ENCODE measurements at places on chromosomes 5 and 9.

- DNase-seq = no peak
Observed at GRCh38 chr5:137265457-137265856, 233.7 kb downstream of the SPOCK1 start.

GRCh38 chr9:84072621-84073180, 92.1 kb downstream of the RMI1 start:
- DNase-seq = no peak

DNA sequence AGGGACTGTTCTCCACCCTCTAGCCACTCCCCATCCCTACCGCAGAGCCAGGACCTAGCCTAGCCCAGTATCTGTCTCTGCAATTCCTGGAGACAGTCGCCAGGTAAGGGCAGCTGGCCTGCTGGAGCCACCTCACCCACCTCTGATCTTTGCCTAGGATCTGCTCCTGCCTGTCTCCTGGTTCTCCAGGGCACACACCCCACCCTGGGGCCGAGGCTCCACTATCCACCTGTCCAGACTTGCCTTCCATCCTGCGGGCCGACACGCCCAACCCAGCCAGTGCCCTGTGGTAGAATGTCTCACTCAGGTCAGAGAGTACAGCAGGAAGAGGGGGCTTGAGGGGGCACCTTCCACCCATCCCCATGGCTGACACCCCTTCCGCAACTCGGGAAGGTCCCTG, 15.7 kb upstream of the AQP7 start:
- no peak for DNase-seq

DNA sequence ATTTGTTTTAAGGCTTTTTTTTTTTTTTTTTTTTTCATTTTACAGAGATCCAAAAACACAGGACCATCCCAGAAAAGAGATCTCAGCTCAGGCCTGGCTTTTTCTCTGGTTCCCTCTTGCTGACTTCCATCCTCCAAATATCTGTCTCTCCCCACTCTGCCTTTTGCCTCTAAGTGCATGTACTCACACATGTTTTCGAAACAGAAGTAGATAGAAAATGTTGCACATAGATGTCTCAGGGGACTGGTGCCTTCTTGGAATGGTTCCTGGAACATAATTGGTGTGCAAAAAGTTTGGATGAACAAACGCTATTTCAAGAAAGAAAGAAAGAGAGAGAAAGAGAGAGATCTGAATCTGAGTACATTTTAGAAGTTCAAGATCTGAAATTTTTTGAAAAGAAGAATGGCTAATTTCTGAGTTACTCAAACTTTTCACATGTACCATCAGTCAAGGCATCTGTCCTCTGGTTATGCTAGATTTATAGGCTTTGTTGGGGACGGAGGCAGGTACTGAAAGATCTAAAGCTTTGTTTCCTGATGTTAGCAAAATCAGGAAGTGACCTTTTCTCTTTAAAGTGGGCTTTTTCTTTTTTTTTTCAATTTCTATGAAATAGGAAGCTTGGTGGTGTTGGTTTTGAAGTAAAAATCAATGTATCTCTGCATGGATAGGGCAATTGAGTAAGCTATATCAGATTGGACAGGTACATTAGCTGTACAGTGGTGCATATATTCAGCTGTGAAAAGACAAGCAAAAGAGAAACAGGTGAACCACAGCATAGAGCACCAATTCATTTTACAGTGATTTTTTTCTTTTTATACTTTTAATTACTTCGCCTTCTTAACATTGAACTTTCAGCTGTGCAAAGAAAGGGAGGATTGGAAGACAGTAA, 8.5 kb upstream of the TNFSF8 start:
- DNase-seq = no peak

DNA sequence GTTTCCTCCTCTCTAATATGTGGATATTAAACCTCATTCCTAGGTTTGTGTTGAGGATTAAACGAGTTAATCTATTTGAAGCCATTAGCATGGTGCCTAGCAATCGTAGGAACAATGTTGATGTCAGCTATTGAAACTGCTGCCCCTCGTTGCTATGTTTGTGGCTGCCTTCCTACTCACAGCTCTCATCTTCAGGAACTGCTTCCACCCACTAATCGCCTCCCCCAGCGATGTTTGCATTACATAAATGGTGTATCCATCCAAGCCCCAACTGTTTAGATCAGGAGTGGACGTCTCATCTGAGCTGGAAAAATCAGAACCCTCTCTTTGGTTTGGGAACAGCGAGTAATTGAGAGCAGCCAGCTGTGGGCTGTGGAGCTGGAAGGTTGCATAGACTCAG, 416.6 kb downstream of the ARHGEF28 start:
- no peak for DNase-seq

- DNase-seq = peak; percentile 34
Observed at GRCh38 chr9:119280740-119281485, 88.3 kb downstream of the BRINP1 start.

- no peak for DNase-seq
Observed at GRCh38 chr5:111425205-111425604, 87.1 kb downstream of the STARD4 start.

DNA sequence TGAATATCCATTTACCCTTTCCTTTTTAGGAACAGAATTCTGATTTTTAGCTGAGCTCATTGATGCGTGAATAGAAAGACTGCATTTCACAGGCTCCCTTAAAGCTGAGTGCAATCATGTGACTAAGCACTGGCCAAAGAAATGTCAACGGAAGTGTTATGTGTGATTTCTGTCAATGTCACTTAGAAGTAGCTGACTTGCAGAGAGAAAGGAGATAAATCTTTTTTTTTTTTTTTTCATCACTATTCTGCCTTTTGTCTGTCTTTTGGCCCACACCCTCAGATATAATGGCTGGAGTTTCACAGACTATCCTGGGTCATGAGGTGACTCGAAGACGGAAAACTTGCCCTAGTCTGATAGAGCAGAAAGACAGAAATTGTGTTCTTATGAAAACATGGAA, 39.3 kb upstream of the SLC27A6 start:
- no peak for DNase-seq

DNA sequence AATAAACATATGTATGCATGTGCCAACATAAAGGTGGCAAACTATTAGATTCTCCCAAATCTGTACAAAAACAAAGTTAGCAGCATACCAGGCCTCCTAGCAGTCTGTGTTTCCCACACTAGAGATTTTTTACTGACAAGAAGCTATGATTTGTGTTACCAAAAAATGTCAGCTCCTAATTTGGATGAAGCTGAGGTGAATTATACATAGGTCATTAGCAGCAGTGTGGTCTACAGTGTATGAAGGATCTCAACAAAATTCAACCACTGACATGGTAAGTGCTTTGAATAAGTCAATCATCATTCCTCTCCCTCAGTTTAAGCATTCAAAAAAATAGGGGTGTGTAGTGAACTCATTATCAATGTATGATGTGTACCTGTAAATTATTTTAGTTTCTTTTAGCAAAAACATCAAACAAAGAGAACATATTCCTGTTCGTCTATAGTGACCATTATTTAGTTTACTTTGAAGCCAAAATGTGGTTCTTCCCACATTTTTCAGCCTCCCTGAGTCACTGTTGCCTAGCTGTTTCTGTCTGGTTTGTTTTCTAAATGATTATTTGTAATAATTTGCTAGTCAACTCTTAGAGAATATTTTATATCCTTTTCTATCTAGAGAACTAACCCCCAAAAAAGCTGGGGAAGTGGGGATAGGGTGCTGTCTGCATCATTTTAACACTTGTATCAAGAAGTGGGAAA, 52.1 kb upstream of the RGMB start:
- DNase-seq = no peak

GRCh38 chr5:169880785-169881184, 99.5 kb downstream of the INSYN2B start:
- no peak for DNase-seq

GRCh38 chr9:125826850-125827249, 79.7 kb downstream of the PBX3 start:
- DNase-seq = no peak

DNA sequence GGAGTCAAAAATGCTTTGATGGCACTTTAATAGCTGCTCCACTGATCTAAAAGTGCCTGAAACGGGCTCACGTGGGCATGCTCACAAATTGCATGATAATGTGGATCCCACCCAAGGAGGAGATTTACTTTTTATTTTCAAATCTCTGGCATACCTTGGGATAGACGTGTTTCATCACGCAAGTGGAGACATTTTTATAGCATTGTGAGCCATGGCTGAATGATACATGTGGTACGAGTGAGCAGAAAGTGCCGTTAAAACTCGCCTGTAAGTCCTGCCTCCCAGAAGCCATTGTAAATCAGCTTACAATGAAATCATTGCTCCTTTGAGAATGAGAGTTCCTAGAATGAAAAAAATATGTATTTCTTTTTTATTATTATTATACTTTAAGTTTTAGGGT, 514.7 kb downstream of the MAT2B start:
- no peak for DNase-seq

- DNase-seq = no peak
Observed at GRCh38 chr5:163089926-163090325, 347.5 kb upstream of the CCNG1 start.

GRCh38 chr9:124854822-124855221, 1.6 kb downstream of the WDR38 start:
- no peak for DNase-seq

GRCh38 chr5:96816411-96816939, 8.7 kb upstream of the ERAP1 start:
- DNase-seq = no peak

DNA sequence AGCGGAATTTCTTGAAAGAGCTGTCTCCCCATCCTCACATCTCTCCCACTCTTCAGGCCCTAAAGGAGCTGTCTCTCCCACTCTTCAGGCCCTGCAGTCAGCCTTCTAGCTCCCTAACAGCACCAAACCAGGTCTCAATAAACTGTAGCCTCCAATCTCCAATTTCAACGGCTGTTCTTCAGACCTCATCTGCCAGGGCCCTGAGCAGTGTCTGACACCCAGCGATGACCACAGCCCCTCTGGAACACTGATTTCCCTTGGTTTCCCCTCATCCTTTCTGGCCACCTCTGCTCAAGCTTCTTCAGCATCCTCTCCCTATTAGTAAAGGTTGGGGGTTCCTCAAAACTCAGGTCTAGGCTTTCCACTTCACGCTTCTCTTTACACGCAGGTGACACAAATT, 1.6 kb upstream of the P4HA2 start:
- no peak for DNase-seq

- DNase-seq = no peak
Observed at GRCh38 chr5:122377026-122377425, 65.0 kb downstream of the SNCAIP start.

GRCh38 chr9:6788162-6789016, 30.6 kb downstream of the KDM4C start:
- DNase-seq = peak; percentile 85

DNA sequence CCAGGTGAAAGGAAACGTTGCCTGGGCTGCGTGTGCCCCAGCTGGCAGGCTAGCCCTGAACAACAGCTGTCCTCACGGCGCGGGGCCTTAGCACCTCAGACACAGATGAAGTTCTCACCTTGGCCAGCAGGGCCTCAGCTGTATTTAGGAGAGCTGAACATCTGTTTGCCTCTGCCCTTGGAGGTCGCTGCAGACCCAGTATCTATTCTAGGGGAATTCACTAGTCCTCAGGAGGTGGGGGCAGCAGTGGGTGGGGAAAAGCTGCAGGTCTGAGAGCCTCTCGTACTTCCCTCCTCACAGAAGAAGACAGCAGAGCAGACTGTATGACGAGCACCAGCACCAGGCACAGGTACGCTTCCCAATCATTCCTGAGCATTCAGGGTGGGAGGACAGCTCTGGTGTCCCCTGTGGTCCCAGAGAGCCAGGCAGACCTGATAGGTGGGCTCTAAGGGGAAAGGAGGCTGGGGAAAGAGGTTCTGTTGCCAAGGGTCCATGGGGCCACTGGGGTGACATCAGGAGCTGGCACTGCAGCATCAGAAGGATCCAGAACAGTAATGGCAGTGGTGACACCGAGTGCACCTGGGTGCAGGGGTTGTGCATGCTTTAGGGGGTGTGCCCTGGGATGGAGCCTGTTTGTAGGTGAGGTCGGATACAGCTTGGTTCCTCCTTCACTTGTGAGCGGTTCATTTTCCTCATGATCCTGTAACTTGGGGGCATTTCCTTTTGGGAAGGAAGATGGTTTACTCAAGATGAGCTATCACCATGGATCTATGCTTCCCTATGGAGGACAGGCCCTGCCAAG, 13.8 kb downstream of the CD74 start:
- DNase-seq = no peak

DNA sequence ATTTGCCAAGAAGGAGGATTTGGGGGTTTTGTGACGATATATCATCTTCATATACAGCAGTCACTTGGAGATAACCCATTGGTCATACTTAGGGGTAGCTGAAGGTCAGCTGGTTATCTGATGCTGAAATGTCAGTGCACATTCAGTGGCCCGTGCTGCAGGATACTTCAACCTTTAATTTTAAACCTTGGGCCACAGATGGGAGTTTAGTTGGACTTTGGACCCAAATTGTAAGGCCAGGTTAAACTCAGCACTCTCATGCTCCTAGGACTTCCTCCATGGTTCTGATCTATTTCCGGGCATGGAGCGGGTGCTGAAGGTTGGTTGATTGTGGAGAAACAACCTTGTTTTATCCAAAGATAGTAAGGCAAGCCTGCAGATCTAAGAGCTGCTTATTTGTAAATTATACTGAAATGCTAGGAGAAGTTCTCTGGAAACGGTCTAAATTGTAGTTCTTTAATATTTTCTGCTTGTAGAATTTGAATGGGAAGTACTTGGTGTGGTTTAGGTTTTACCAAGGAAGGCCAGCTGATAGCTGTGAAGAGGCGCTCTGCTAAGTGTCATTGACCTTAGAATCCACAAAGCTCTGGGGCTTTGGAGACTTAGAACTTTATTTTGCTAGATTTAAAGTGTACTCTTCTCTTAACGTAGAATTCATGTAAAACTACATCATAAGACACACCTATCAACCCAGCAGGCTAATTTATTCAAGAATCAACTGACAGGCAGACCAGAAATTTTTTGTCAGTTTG, 38.6 kb downstream of the SLC44A1 start:
- no peak for DNase-seq

- DNase-seq = peak; percentile 77
Observed at GRCh38 chr5:65926276-65926783, at the start of gene ERBIN. Gene ERBIN (plus strand): TSS chr5:65926575. CDS start chr5:65992719, 66,144 bp downstream.

- no peak for DNase-seq
Observed at GRCh38 chr9:69917743-69918142, 97.1 kb downstream of the CFAP95 start.

DNA sequence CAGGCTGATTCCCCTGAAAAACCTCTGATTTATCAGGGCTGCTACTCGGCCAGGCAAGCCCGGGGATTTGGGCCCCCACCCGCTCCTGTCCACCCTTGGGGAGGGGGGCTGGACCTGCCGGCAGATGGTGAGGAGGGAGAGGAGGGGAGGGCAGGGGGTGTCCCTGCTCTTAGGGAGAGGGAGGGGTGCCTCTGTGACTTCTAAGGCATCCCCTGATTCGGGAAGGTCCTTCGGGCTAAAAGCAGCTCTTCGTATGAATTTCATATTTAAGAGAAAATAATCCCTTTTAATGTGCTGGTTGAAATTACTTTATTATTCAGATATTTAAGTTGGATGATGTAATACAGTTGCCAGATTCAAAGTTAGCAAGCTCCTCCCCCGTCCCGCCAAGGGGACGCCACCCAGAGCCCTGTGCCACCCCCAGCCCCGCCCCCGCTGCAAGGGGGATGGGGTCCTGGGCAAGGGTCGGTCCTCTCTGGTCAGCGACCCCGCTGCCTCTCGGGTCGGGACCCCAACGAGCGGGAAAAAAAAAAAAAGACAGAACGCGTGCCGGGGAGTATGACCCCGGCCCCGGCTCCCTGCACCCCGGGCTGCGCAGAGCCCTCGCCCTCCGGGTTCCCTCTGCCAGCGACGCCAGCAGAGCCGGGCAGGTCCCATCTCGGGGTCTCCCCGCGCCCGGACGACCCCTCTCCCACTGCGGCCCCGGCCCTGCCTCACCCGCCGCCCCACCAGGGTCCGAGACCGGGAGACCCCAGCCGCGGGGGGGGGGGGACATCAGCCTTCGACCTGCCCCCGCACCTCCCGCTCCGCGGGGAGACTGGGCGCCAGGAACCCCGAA, 12.4 kb downstream of the LHX3 start:
- no peak for DNase-seq

GRCh38 chr9:84394036-84394435, 53.5 kb upstream of the SLC28A3 start:
- DNase-seq = no peak

All from renal cortical epithelial cell (primary cell).